ENCODE measurements at places on chromosomes 1 and 21. TPM values are rescaled to one million over a fixed set of nuclear protein-coding genes. Genes with fewer than 3 reads are reported as not detected.

The CCDC24 gene
- total RNA-seq, result 24.4 TPM

The TBX19 gene
- 2.2 TPM for total RNA-seq

DNA sequence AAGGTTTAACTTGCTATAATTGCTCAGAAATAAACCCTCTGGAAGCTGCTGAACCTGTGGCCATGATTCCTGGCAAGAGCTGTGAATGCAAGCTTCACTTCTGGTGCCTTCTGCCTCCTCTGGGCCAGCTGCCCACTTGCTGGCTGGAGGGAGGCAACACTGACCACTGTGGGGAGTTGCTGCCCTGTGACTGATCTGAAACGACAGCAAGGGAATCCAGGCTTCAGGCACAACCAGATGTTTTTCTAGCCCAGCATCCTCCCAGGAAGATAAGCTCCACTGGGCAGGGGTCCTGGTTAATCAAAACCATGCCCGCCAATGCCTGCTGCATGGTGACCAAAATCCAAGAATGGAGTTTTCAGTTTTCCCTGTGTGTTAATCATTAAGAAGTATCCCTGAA lies 180.0 kb upstream of the HMGB4 start:
- no peak for DNase-seq

DNA sequence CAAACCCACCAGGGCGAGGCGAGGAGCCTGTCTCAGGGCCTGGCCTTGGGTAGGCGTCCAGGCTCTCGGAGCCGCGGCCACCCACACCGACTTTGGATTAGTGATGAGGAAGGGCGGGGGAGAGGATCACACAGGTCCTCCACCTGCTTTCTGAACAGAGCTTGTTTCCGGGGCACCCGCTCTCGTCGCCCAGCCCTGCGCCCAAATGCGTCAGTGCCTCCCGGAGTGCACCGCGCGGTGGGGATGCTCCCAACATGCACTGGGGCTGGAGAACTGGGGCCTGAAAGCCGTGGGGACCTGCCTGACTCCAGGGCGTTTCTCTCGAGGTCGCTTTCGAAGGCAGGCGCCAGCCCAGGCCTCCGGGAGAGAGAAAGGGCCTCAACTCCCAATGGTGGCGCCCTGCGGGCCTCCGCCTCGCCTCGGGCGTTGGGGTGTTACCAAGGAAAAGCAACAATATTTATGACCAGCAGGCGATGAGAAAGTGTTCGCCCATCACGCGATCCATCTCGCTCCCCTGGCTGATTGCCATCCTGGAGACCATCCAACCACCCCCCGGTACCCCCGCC lies 8.9 kb upstream of the LHX8 start:
- DNase-seq, result no peak

The SIKE1 gene
- 29.7 TPM for total RNA-seq

All from Panc1 (cell line).